ENCODE measurements at places on chromosomes 5 and 9.

- DNase-seq: no peak
Measured at GRCh38 chr5:85000671-85001070, 616.0 kb upstream of the EDIL3 start.

DNA sequence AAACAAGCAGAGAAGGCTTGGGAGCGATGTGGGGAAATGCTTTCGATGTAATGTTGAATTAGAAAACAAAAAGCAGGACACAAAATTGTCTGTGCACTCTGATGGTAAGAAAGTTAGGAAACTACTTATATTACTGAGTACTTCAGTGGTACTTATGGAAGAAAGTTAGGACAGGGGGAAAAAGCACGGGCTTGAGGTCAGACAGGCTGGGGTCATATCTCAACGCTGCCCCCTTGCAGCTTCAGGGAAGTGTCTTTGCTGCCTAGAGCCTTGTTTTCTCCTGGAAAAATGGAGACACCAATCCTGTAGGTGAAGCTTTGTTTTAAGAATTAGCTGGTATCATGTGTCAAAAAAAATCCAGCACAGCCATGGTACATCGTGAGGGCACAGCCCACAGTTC lies 23.0 kb downstream of the NEURL1B start:
- DNase-seq: no peak

- no peak for DNase-seq
Measured at GRCh38 chr9:88435336-88435735, 47.1 kb downstream of the SPIN1 start.

GRCh38 chr9:124760719-124761118 lies 10.4 kb downstream of the NR6A1 start:
- no peak for DNase-seq

GRCh38 chr9:128127568-128127989 lies at the start of gene PTGES2:
TSS of gene PTGES2 (minus strand) at chr9:128127729. CDS start at chr9:128127717, 12 bp downstream.
- DNase-seq: peak; percentile 74

DNA sequence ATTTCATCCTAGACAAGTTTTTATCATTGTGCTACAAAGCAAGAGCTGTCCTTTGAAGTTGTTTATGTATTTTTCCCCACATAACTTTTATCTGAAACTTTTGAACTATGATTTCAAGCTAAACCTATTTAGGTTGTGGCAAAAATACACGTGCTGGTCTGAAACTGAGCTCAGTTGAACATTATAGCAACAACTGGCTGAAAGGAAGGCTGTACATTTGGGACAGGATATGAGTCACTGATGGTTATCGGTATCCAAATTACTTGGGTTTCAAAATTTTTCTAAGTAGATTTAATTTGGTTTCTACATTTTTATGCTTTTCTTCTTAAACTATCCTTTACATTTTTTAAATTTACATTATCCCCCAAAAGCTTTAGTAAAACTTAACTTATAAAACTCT lies 627.3 kb upstream of the NUDT12 start:
- DNase-seq: no peak

DNA sequence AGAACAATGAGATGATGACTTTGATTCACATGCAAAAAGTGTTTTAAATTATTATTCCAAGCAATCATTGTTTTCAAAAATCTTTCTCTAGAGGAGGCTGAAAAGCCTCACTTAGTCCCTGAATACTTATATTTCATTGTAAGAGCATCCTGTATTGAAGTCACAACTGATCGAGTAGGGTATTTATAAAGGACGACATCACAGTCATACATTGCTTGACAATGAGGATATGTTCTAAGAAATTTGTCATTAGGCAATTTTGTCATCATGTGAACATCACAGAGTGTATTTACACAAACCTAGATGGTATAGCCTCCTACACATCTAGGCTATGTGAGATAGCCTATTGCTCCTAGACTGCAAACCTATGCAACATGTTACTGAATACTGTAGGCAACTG lies 510.4 kb upstream of the RGMB start:
- no peak for DNase-seq

DNA sequence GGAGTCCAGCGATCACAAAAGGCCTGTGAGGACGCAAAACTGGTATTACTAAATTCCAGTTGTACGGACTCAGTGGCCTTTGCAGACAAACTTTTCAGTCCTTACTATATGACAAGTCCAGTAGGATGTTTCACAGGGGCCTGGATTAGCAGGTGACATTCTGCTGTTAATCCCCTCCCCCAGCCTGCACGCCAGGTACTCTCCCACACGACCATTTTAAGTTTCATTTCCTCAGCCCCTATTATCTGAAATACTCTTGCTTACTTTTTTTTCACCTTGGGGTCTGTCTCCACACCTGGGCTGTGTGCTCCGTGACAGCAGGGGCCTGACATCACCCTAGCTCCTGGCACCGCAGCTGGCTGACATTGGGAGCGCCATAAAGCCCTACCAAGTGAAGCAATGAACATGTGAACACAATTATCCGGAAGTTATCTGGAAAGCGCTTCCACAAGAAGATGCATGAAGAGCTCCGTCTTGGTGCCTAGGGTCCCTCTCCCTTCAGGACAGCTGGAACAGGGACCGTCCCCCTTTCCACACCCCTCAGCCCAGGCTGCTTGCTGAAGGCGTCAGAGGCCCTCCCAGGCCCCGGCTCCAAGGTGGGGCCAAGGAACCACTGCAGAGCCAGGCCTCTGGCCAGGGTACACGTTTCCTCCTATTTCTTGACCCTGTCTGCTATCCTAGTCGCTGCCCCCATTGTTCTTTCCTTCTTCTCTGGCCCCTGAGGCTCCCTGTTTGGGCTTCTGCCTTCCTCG lies 39.7 kb upstream of the ZNF622 start:
- DNase-seq: no peak

GRCh38 chr5:135189024-135189423 lies 155.0 kb upstream of the PITX1 start:
- DNase-seq: no peak

GRCh38 chr5:173291722-173292658 lies 36.2 kb downstream of the STC2 start:
- DNase-seq: no peak

- DNase-seq: no peak
Measured at GRCh38 chr9:81557452-81558090, 131.8 kb downstream of the TLE1 start.

DNA sequence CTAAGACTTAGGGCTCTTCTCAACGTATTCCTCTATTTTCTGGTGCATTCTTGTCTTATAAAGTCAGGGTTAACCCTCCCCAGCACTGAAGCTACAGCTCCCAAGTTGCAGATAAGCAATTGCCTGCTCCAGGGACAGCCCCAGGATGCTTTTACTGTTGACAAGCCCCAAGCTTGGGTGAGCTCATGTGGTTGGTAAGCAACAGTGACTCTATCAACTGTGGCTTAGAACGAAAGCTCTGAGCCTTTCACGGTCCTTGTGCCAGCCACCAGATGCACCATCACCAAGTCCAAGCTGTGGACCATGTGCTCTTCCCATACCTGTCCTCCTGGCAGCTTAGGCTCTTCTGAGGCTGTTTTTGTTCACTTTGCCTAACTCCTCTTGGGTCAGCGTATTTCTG lies 13.5 kb downstream of the ADRB2 start:
- DNase-seq: no peak

GRCh38 chr5:5409151-5409810 lies 13.2 kb upstream of the ICE1 start:
- no peak for DNase-seq

- peak; percentile 26 for DNase-seq
Measured at GRCh38 chr5:136028782-136029742, at the start of gene TGFBI. TSS of gene TGFBI (plus strand) at chr5:136028988. CDS start at chr5:136029056, 68 bp downstream.

DNA sequence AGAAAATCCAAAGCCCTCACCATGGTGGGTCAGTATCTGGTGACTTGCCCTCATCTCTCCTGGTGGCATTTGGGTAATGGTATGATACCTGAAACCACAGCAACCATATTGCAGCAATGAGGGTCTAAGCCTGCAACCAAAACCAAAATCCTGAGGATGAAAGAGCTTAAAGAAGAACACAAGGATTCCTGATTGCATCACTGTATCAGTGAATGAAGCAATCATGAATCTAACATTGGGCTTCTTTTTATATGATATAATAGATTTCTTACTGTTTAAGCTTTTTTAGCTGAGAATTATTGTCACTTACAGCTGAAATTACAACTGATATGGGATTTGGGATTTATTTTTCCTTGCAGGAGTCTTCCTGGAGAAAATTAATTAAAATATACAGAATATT lies 269.9 kb downstream of the MEF2C start:
- DNase-seq: no peak

GRCh38 chr9:134175808-134176598 lies 11.6 kb upstream of the RNU6ATAC start:
- DNase-seq: no peak

GRCh38 chr9:78015241-78015640 lies 16.4 kb downstream of the GNAQ start:
- DNase-seq: no peak

GRCh38 chr5:146788898-146789297 lies 89.7 kb downstream of the PPP2R2B start:
- no peak for DNase-seq

GRCh38 chr5:51811883-51812471 lies 428.7 kb downstream of the ISL1 start:
- no peak for DNase-seq

GRCh38 chr9:90569511-90569910 lies 73.1 kb downstream of the DIRAS2 start:
- DNase-seq: no peak

- DNase-seq: no peak
Measured at GRCh38 chr9:126856326-126856877, 4.0 kb upstream of the ZBTB34 start.

DNA sequence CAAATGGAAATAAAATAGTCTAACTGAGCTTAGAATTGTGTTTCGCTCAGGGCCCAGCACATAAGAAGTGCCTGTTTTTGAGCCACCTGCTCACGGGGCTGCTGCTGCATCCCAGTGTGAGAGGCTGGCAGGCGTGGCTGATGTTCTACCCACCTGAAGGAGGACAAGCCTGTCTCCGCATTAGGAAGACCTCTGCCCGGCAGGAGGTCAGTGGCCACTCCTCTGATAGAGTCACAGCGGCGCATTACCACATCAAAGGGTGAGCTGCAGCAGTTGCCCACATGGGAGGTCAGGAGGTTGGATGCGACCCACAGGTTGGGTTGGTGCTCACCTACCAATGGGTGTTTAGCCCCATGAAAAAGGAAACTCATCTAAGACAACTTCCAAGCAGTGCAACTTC lies 3.7 kb upstream of the SLC6A7 start:
- no peak for DNase-seq

DNA sequence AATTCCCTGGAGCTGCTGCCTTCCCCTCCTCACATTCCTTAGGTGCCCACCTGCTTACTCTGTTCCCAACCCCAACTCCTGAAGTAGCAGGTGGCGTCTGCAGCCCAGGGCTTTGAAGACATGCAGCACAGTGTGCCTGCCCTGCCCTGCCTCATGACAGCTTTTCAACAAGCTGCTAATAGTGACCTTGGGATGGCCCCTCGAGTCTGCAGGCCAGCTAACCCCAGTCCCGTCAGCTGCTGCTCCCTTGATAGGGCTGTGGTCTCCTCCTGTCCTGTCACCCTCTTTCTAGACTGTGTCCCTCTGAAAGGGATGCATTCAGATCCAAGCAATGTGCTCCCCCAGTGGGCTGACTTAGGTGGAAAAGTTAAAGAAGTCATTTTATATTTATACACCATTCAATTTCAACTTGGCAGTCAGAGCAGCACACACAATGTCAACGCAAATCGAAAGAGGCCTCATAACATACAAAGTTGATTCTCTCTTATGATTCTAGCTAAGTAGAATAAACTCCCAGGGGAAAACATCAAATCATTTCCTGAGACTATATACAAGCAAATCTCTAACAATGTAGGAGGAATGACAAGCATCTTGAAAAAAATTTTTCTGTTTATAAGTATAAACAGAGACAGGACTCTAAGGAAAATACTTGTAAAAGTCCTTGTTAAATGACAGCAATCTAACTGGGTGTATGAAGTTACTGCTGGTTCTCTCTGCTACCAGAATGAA lies 37.9 kb downstream of the ADRB2 start:
- no peak for DNase-seq

DNA sequence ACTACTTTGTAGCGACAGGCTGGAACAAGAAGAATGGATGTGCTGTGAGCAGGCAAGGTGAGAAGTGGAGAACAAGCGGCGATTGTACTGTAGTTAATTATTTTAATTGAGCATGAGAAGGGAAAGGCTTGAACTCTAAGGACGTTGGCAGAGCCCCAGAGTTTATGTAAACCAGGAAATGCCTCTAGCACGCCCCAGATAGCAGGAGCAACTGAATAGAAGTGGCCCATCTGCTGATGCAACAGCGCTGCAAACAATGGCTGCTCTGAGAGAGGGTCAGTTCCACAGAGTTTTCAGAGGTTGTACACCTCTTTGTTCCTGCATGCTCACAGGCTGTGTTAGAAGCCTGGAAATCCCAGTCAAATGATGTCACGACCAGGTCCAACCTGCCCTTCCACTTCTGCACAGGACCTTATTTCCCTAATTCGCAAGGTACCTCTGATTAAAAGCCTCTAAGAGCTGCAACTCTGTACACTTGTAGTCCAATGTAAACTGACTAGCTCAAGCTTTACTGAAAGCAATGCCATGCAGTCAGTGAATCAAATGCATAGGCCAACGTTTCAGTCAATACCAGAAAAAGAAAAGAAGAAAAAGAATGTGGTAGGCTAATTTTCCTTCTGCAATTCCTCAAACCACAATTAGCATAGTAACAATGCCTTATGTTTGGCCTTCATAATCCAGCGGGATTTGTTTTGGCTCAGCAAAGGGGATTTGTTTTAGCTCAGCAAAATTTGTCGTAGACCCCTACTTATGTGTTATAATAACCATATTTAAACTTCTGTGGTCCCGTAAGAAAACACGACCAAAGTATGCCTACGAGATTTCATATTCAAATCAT lies 119.6 kb upstream of the RETREG1 start:
- DNase-seq: no peak

GRCh38 chr5:54909911-54910870 lies 75.2 kb downstream of the ESM1 start:
- DNase-seq: no peak

DNA sequence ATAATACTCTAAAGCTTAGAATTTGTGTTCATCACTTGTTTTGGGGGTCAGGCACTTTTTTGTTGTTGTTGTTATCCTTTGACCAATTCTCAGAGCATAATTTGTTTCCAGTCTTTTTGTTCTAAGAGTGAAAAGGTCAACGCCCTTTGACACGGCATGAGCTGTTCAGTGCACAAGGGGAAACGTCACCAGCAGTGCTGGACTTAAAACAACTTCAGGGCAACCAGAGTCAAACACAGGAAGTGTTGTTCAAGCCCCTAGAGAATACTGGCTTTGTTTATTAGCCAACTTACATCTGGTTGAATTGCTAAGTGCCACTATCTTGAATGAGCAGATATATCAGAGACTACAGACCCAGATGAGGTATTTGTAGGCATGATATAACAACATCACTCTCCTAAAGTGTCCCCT lies 368.9 kb downstream of the TMEM161B start:
- DNase-seq: no peak
